ENCODE measurements at places on chromosomes 6 and 20.

- DNase-seq = no peak
Measured at GRCh38 chr6:16741112-16742016, 19.9 kb downstream of the ATXN1 start.

DNA sequence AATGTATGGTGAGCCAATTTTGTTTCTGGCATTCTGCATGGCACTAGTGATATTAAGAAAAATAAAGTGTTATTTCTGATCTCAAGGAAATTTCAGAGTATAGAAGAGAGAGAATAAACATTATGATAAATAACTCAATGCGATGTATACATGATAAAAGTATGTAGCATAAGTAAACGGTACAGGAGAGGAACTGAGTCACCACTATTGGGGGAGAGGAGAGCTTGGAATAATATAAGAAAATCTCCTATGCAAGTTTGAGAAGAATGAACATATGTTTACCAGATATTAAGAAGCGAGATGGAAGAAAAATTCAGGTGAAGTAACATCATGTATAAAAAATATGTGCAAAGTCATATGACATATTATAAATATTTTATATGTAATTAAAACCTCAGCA lies 1230.3 kb upstream of the CITED2 start:
- no peak for DNase-seq

DNA sequence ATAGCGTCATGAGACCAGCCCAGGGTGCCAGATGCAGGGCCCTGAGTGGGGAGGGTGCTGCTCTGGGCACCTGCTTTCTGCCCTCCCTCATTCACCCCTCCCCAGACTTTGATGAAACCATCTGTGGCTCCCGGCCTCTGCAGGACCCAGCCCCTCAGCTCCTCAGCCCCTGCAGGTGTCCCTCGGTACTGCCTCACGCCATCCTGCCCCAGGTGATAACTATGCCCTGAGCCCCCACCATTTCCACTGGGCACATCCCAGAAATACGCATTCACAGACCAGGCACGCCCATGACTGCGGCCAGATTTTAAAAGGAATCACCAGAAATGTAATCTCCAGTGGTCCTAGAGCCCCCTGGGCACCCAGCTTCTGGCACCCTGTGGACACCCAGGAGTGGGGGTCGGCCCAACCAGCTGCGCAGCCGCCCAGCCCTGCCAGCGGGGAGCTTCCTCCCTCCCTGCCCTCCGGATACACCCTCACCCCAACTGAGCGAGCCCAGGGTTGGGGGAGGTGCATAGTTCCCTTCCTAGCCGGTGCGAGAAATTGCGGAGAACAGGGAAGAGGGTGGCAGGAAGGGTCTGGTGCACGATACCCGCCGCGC lies 615 bp upstream of the NTSR1 start:
- peak; percentile 49 for DNase-seq

DNA sequence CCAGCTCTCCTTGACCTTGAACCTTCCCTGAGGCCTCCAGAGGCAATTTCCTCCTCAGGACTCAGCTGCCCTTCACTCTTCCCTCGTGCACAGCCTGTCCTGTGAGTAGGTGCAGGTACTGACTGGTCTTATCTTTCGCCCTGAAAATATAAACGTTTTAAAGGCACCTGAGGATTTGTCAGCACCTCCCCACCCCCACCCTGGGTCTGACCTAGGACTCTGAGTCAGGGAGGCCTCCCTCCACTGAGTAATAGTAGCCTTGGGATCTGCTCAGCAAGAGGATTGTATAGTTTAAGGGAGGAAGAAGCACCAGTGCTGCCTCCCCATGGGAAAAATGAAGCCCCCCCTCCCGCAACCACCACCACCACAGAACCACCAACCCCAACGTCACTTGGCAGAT lies 54.6 kb downstream of the PPARD start:
- DNase-seq = no peak

DNA sequence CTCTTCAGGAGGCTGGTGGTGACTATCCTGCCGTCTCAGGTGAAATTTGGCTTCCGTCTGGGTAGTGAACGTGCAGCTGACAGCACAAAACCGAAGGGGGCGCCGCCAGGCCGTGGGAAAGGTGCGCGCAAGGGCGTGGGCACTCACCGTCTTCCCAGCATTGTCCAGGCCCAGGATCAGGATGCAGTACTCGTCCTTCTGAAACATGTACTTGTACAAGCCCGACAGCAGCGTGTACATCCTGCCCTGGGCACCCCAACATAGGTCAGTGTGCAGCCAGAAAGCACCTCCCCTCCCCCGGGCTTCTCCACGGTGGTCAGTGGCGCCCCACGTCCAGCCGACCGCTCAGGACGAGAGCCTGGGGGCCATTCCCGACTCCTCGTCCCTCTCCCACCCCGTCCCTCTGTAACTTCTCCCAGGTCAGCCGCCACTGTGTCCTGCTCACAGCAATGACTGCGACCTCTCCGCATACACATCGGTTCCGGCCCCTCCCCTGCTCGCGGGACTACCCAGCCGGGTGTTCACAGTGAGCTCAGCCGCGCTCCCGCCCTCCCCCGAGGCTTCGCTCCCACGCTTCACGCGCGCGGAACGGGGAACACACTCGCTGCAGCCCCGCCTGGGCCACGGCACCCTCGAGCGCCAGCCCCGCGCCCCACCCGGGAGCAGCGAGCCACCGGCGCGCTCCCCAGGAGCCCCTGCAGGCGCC lies 771 bp downstream of the ARFRP1 start:
- DNase-seq = peak; percentile 78

DNA sequence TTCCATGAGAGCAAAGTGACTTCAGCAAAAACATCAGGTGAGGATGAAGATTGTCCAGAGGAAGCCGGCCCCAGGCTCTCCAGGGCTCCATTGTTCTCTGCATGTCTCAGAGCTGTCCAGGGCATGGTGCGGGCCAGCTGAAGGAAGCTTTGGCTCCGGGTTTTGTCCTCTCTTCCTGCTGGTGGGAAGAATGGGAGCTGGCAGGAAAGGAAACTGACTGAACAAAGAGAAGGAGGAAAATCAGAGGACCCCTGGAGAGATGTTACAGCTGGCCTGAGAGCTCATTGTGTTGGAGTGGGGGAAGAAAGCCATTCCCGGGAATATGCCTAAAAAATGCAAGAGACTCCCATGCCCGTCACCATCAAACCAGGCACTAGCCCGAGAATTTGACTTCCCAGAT lies 27.1 kb downstream of the PRND start:
- no peak for DNase-seq

GRCh38 chr6:111792914-111793700 lies 80.1 kb downstream of the FYN start:
- no peak for DNase-seq

- no peak for DNase-seq
Measured at GRCh38 chr6:166462461-166463135, 79.9 kb upstream of the MPC1 start.

DNA sequence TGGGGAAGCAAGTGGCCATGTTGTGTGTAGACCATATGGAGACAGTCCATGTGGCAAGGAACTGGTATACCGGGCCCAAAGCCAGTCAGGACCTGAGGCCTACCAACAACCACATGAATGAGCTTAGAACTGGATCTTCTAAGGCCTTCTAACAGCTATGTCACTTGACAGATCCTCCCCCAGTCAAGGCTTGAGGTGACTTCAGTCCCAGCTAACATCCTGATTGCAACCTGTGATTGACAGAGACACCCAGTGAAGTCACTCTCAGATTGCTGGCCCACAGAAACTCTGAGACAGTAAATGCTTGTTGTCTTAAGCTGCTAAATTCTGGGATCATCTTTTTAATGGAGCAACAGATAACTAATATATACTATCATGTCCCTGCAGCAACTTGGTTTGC lies 32.9 kb downstream of the AHI1 start:
- no peak for DNase-seq

DNA sequence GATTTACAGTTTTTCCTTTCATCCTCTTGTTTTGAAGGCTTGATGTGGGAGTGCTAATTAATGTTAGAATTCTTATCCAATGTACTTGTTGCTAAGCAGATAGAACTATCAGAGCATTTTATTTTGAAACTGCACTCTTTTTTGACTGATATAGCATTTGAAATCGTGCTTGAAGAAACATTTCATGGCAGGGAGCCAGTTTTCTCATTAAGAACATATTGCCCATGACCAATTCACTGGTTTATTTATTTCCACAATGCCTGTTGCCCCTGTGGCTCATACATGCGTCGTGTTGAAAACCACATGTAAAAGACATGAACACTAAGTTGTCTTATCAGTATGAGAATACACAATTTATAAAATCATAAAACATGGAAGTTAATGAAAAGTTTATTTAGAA lies 479.7 kb upstream of the FLRT3 start:
- no peak for DNase-seq

GRCh38 chr20:50725724-50726005 lies 5.7 kb upstream of the PARD6B start:
- DNase-seq = no peak

DNA sequence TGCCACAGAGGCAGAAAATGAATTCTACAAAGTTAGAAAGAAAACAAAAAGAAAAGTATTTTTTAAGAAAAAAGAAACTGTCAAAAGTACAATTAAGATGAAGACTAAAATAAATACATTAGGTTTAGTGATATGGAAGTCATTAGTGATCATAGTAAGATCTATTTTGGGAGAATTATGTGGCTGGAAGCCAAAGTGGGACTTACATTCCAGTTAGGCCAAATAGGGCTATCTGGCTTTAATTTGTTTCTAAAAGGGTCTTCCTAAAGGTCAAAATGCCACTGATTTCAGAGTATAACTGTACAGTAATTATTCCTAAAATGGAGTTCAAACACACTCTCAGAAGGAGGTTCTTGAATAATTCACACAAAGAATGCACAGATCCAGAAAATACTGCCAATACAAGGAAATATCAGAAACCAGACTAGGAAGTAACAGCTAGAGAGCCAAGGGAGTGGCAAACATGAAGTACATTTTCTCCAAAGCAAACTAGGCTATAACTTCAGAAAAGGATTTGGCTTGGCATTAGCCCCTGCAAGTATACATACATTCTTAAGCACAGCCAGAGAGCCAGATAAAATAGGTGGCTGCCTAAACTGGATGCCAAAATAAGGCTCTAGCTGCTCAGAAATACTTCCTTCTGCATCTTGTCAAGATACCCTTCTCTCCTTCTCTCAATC lies 45.3 kb downstream of the PDSS2 start:
- DNase-seq = no peak

- no peak for DNase-seq
Measured at GRCh38 chr6:90444160-90444714, 142.6 kb downstream of the MAP3K7 start.

DNA sequence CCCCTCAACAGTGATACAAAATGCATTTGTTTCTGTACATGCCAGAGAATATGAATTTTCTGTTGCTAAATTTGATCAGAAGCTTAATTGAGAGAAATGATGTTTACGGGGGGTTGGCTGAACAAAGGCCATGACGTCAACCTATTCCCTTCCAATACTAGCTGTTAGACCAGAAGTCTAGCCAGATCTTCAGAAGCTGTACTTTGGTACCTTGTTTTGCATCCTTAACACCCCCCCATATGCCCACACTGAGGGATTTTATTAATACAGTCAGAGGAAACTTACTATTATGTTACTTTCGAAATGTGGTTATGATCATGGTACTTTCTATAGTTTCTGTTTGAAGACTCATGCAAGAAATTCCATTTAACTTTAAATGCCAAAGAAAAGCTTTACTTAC lies 3.1 kb downstream of the NCOA7 start:
- no peak for DNase-seq

DNA sequence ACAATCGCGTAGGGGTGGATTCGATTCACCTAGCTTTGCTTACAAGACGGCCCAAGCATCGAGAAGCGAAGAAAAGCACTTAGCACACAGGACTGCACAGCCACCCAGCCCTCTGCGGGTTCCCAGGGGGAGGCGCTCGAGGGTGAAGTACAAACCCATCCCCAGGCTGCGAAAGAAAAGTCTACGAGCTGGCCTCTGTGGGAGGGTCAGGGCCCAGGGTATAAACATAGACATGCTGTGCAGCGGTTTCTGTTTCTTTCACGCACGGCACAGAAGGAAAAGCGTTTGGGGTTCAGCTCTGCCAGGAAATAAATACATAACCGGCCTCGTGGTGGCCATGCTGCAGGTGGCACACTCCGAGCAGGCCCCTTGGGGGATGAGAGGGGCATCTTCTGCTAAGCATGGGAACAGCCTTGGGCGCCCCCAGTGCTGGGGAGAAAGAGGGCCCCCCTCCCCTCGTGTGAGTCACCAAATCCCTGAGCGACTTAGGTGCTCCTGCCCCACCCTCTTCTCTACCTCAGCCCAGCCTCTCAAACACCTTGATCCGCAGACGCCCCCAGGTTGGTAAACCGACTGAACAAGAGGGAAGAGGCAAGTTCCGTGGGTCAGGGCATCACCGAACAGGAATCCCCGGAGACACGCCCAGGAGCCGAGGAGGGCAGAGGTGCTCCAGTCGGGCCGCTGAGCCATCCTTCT lies 91.6 kb upstream of the RIPOR2 start:
- DNase-seq = no peak

- DNase-seq = no peak
Measured at GRCh38 chr6:33621711-33622388, 728 bp downstream of the ITPR3 start.

DNA sequence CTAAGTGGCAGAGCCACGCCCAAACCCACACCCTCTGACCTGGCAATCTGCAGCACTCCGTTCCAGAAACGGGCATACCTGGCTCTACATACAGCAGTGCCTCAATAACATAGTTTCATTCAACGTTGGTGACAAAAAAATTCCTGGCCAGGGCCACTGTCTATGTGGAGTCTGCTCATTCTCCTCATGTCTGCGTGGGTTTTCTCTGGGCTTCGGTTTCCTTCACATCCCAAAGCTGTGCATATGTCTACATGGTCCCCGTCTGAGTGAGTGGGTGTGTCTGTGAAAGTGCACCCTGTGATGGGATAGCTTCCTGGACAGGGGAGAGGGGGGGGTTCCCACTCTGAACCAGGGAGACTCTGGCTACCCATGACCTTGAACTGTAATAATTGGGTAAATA lies 2.1 kb downstream of the KIAA0319 start:
- no peak for DNase-seq

DNA sequence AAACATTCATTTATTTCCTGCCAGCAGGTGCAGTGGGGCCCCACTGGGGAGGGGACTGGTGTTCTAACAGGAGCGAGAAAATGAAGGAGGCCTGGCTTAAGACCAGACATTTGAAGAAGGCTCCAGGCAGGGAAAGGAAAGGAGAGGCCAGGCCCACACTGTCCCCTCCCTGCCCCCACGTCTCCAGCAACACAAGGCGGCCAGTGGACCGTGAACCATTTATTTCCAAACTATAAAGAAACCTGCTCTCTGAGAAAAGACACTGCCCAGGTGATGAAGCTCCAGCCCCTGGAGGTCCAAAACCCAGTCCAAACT lies 41.4 kb upstream of the CDH22 start:
- peak; percentile 16 for DNase-seq

DNA sequence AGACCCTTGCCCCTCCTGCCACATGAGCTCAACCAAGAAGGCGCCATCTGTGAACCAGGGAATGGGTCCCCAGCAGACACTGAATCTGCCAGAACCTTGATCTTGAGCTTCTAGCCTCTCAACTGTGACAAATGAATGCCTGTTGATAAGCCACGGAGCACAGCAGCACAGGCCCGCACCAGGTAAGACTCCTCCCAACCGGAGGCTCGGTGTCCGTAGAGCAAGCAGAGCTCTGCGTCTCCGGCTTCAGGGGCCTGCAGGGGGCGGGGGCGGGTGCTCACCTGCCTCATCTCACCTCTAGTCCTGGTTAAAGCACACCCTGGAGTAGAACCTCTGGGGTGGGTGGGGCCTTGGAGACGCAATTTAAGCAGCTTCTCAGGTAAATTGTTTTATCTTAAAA lies 122.7 kb downstream of the SMOC2 start:
- no peak for DNase-seq

Data from Right ventricle myocardium inferior (tissue), 1 donor.